ENCODE measurements at places on chromosomes 13 and 19.

DNA sequence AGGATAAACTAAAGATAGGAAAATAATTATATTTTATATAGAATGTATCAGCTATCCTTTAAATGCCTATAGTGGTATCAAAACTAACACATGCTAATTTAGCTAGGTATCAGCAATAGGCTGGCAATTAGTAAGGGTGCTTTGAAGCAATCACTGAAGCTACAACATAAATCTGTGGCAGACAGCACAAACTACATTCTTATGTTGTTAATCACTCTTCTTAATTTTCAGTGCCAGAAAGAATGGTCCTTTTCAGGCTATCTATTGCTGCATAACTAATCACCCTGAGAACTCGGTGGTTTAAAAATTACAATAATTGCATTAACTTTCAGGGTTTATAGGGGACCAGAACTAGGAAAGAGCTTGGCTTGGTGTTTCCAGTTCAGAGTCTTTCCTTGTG is 963.1 kb downstream of the EFNB2 start:
- DNase-seq, result no peak

- no peak for DNase-seq
Measured at GRCh38 chr19:33300009-33300893, 2.1 kb downstream of the CEBPA start.

DNA sequence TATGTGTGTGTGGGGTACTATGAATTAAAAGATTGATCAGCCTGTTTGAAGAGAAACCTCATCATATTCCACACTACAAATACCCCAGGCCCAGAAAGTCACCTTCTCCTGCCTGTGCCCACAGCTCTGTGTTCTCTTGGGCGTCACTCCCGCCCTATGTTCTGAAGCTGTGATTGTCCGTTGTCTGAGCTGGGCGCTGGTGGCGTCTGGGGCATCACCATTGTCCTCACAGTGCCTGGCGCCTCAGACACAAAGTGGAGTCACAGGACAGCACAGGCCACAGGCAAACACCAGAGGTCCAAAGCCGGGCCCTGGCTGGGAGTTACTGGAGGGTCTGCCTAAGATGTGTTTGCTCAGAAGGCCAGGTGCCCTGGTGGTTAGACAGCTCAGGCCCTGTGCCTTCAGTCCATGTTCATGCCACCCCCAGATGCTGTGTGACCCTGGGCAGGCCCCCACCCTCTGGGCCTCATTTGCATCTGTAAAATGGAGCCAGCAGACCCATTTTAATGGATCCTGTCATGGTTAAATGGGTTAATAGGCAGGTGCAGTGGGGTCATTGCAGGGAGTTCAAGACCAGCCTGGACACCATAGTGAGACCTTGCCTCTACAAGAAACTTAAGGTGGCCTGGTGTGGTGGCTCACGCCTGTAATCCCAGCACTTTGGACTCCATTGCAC is 34.5 kb downstream of the DNM2 start:
- no peak for DNase-seq

DNA sequence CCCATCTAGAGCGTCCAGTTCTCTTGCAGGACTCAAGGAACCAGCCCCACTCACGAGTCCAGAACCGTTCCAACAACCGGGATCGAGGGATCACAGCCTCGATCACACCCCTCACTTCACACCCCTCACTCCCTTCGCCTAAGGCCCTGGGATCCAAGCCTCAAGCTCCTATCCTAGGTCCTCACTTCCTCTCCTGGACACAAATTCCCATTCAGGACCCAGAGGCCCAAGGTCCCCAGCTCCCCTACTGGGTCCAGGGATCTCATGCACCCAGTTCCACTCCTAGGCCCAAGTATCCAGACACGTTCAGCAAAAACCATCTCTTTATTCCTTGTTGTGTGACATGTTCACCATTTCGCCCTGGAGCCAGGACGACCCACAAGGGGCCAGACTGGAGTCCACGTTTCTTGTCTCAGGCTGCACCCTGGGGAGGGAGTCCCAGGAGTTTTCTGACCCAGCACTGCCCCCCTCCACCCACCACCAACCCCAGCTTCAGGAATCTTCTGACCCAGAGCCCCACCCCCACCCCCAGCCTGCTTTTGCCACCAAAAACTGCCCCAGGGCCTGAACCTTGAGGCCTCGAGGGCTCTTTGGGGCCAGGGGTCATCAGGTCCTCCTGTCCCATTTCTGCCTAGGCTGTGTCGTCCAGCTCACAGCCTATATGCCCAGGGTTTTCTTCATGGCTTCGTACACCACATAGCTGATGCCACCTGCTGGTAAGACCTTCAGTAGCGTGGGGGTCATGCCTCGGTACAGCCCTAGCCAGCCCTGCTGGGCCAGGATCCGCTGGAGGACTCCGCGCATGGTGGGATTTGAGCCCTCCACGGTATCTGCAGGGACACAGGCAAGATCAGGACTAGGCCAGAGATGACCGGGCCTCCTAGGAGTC is 1.4 kb upstream of the KHSRP start:
- DNase-seq, result no peak

DNA sequence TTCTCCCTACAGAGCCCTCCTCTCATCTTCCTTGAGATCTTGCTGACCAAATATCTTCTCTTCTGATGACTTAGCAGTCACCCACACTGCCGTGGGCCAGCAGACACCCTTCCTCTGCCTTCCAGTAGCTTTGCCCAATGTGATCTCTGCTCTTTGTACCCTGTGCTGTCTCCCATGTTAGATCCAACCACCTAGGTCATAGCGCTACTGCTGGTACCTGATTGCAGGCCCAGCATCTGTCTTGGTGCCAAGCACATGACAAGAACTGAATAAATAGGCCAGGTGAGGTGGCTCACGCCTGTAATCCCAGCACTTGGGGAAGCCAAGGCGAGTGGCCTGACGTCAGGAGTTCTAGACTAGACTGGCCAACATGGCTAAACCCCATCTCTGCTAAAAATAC is 149.7 kb downstream of the TM9SF2 start:
- no peak for DNase-seq

DNA sequence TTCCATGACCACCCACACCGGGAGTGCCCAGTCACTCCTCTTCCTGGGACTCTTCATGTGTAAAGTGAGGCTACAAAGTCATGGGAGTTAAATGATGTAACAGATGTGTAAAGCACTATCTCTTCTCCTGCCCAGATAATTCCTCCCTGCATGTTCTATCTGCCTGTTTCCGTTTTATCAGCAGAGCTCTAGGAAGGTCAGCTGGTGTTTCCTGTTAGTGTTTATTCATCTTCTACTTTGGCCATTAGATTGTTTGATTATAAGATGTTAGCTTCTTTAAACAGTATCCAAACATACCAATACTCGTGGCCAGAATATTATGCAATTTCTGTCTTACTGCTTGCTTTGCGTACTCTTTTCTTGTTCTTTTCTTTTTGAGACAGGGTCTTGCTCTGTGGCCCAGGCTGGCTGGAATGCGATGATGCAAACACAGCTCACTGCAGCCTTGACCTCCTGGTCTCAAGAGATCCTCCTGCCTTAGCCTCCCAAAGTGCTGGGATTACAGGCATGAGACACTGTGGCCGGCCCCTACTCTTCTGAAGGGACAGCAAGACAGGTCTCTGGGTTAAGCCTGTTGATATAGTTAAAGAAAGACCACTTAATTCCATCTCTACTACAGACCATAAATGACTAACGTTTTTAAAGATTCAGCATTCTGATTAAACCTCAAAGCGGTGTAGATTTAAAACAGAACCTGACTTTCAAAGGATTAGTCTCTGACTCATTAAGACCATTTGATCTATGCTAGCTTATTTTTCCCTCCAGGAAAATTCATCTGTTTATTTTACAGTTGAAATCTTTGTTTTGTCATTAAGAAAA is 97.4 kb upstream of the AKAP11 start:
- no peak for DNase-seq

GRCh38 chr19:36142496-36142895 is 2.6 kb downstream of the CAPNS1 start:
- no peak for DNase-seq

GRCh38 chr13:23752111-23753001 is 136.8 kb downstream of the MIPEP start:
- no peak for DNase-seq

DNA sequence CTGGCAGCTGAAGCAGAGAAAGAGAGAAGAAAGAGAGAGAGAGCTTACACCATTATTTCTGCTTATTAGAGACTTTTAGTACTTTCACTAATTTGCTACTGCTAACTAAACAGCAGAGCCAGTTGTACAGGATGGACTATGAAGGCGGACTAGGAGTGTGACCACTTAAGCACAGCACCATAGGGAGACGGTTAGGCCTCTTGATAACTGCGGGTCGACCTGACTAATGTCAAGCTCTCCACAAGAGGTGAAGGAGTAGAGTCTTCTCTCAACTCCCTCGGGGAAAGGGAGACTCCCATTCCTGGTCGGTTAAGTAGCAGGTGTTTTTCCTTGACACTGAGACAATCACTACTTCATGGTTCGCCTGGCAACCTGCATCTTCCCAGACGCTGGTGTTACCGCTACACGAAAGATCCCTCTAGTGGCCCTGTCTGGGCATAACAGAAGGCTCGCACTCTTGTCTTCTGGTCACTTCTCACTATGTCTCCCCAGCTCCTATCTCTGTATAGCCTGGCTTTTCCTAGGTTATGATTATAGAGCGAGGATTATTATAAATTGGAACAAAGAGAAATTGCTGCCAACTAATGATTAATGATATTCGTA is 5.3 kb upstream of the PSG7 start:
- no peak for DNase-seq

DNA sequence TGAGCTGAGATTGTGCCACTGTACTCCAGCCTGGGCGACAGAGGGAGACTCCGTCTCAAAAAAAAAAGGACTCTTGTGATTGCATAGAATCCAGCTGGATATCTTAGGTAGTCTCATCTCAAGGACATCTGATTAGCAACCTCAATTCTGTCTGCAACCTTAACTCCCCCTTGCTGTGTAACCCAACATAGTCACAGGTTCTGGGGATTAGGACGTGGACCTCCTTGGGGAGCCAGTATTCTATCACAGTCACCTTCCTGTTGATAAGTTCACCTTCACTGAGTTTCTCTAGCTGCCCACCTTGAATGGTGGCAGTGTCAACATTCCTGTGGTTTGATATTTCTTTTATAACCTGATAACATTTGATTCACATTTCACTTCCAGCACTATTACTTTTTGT is 27.2 kb downstream of the GPR18 start:
- no peak for DNase-seq
